ENCODE measurements at places on chromosomes 3 and 15.

GRCh38 chr15:57138349-57138788 lies 219.9 kb downstream of the TCF12 start:
- no peak for DNase-seq

DNA sequence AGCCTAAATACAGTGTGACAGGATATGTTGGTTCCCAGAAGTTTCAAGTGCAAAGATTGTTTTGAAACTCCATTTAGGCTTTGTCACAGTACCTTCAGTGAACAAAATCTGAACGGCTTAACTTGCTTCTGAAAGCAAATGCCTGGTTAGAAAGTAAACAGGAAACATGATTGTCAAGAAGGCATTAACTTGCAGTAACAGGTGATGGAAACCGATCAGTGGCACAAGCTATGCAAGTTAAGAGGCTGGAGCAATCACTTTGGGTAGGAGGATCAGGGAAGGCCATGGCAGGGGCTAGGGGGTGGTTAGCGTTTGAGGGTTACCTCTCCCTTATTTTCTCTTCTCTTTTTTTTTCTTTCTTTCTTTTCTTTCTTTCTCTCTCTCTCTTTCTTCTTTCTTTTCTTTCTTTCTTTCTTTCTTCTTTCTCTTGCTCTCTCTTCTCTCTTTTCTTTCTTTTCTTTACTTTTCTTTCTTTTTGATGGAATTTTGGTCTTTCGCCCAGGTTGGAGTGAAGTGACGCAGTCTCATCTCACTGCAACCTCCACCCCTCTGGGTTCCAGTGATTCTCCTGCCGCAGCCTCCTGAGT lies 2.4 kb downstream of the HYKK start:
- DNase-seq: no peak

DNA sequence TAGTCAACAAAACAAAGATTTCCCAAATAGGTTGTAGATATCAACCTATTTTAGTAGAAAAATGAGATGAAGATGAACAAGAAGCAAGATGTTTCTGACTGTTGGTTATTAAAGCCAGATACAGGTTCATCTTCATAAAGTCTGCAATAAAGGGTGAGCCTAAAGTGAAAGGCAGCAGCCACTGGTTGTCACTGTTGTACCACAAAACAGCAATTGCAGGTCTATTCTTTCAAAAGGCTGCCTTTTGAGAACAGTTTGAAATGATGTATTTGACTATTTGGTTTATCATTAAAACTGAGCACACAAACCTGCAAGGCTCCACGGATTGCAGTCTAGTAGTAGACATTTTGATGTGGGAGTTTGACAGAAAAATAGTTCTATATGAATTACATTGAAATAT lies 543.4 kb downstream of the GBE1 start:
- no peak for DNase-seq

GRCh38 chr3:106508331-106508893 lies 639.6 kb upstream of the CBLB start:
- no peak for DNase-seq

DNA sequence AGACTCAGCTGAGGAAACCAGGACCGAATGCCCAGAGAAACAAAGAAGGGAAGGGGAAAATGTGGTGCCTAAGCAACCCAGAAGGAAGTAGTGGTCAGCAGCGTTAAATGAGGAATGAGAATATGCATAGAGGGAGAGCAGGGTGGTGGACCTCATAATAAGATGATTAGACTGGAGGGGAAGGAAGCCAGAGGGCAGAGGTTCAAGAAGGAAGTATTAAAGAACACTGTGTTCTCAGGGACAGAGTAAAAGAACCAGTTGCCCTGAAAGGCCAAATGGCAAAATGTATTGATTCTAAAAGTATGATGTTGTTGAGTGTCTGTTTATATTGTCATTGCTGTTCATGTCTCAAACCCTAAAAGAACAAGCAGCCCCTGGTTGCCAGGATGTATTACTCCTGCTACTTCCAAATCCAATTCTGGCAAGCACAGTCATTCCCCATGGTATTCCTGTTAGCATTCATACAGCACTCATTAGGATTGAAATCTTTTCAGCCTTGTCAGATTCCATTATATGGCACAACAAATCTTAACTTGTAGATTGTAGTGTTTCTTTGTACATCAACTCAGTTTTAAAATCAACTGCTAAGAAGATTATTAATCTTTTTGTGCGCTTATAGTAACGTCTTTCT lies 23.4 kb downstream of the P2RY1 start:
- no peak for DNase-seq

GRCh38 chr3:184772667-184773272 lies 39.2 kb upstream of the VPS8 start:
- DNase-seq: no peak

- DNase-seq: no peak
These were observed 7.3 kb downstream of the DCUN1D1 start for GRCh38 chr3:182973047-182973446.

DNA sequence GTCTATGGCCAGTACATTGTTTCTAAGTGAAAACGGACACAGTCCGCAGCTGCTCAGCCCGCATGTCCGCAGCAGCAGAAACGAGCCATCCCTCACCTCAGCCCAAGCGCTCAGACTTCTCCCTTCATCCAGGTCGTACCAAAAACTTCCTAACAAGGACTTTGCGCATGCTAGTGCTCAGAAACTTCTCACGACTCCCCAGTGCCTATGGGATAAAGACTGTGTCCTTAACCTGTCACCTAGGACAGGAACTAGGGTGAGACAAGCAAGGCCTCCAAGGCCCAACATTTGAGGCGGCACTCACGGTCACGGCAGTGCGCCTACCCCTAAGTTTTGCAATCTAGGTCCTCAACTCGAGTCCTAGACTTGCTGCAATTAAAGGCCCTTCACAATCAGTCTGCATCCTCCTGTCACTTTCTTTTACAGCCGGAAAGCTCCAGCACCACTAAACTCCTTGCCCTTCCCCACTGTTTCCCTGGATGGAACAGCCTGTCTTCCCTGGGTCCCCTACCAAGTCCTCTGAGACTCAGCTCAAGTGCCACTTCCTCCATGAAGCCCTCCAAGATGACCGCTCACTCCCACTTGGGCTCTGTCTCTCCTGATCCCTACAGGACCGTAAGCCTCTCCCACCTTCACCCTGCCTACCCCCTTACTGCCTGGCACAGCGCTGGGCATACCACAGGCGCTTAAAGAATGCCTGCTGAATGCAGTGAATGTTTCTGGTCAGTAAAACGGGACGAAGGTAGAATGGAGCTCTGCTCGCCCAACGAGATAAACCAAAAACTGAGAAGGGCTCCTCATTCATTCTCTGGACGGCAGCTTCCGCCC lies 1.2 kb downstream of the CLN6 start:
- DNase-seq: no peak

- DNase-seq: no peak
These were observed 464.5 kb downstream of the RBMS3 start for GRCh38 chr3:29745232-29745870.

DNA sequence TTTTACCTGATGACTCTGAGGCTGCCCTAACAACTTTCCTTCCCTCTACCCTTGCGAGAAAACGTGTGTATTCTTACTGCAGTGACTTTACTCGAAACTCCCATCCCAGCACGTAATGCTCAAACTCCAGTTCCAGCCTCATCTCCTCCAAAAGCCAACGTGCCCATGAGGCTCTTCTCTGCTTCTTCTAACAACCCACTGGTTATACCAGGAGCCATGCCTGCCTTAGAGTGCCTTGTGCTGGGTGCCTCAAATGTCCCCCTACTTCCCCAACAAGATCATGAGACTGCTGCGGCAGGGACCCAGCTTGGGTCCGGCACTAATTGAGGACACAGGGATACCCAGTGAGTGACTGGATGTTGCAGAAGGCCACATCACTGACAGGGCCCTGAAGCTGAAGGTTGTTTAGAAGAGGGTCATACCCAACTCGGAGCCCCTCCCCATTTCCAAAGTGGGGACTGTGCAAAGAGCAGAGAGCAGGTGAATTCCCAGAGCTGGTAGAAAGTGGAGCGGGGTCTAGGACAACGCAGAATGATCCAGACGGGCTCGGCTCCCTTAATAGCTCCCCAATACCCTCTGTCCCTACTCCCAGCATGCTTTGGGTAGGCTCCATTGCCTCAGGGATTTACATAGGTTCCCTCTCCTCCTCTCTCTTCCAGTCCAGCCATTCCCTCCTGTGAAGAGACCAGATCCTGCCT lies 71.4 kb downstream of the BDH1 start:
- no peak for DNase-seq

- DNase-seq: no peak
These were observed 67.9 kb downstream of the CRTC3 start for GRCh38 chr15:90597577-90597976.

DNA sequence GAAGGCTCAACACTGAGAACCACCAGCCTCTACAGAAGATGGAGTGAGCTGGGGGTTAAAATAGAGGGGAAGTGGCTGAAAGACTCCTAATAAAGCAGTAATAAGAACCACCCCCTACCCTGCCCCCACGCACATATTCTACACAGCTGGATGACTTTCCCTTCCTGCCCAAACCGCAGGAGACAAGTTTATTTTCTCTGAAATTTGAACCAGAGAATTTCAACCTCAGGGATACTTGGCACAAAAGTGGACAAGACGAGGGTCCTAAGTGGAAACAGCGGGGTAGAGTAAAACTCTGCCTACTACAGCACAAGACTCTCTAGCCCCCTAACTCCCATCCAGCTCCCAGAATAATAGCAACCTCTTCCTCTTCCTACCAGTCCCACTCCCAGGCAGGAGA lies 28.4 kb downstream of the USF3 start:
- DNase-seq: no peak

DNA sequence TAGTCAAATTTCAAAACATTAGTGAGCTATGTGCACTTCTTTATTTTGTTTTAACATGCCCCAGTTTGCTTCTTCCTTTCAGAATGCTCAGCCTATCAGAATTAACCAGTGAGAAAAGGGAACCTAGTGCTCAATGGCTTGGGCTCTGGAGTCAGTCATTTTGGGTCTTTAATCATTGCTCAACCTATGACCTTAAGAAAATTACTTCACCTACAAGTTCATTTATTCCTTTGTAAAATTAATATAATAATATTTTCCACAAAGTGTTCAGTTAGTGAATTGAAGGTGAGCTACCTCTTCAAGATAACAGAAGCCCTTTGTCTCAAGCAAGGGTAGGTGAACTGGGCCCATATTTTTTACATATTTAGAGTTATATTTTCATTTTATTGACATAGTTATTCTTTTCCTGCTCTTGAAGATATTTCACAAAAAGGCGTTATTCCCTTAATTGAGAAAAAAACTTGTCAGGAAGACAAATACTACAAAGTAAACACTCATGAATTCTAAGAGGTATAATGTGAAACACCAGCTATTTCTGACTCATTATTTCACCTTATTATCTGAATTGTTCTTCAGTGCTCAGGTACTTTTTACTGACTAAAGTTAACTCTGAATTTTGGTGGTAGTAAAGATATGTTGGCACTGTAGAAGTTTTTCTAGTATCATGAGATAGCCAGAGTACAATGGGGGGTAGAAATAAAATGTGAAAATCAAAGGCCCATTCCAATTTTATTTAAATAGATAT lies 415.5 kb downstream of the NAALADL2 start:
- no peak for DNase-seq

DNA sequence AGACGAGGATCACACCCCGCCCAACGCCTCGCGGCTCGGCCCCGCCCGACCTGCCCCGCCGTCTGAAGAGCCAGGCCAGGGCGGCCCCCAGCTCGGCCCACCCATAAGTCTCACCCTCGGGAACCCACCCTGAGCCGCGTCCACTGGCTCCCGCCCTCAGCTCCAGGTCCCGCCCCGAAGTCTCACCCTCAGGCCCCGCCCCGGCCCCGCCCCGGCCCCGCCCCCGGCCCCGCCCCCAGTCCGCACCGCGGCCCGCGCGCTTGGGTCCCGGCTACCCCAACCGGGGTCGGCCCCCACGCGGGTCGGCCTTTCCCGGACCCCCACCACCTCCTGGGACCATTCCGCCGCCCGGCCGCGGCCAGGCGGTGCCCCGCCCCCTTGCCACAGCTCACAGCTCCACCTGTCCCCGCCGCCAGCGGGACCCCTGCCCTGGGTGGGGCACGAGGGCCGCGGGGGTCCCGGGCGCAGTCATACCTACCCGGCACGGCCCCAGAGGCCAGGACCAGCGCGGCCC lies 489 bp downstream of the CSPG5 start:
- peak; percentile 43 for DNase-seq

- no peak for DNase-seq
These were observed 6.0 kb downstream of the GATM start for GRCh38 chr15:45372041-45372995.

- no peak for DNase-seq
These were observed 589 bp downstream of the HERC1 start for GRCh38 chr15:63833021-63833696.

DNA sequence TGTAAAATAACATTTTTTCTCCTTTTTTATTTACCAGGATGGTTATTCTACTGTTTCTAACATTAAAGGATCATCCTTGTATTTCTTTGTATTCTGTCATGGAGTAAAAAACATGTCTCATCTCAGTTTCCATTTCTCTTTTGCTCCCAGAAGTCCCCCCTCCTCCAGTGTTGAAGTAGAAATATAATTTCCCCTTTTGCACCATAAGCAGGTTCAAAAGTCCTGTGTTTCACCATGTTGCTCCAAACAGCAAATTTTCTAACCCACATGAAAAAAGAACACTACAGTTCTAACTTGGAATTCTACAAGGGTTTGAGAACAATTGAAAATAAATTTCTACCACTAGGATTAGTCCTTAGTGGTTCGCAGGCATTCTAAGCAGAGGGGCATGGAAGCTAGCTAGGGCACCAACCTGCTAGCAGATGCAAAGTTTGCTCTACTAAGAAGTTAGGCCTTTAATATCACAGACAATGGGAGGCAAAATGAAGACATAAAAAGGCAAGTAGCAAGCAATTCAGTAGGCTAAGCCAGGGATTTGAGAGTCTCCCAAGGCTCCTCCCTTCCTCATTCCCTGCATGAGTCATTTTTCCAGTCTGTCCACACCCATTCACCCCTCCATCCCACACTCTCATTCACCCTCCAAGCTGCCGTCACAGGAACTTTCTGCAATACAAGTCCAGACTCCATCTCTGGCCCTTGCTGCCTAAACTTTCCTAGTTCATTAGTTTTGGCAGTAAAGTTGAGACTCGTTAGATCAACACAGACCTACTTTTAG lies 2.3 kb upstream of the MBNL1 start:
- DNase-seq: no peak

DNA sequence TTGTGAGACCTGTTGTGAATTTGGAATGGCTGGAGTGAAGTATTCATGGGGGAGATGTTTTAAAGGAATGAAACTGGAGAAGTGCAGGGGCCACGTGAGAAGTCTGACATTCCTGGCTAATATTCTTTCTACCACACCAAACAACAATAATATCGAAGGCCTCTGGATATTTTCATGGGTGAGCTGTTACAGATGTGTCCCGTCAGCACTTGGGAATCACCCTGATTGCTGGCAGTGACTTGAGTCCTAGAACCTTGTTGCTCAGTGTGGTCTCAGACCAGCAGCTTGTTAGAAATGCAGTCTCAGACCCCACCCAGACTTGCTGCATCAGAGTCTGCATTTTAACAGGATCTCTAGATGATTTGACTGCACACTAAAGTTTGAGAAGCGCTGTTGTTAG lies 113.8 kb downstream of the ITPR1 start:
- DNase-seq: no peak
